G401 (cell line): ENCODE measurements at places on chromosomes 4 and X. TPM values are rescaled to one million over a fixed set of nuclear protein-coding genes. Genes with fewer than 3 reads are reported as not detected.

The ENPP6 gene
- not detected in 2 replicates for total RNA-seq

The VCX3B gene
- 0.92 TPM in 1 of 2 replicates, not detected in the other for total RNA-seq

The ADGRG2 gene
- total RNA-seq: not detected in 2 replicates

The CDKL5 gene
- total RNA-seq: not detected in 2 replicates

GRCh38 chr4:26782168-26782829, 78.3 kb upstream of the STIM2 start:
- DNase-seq: no peak

DNA sequence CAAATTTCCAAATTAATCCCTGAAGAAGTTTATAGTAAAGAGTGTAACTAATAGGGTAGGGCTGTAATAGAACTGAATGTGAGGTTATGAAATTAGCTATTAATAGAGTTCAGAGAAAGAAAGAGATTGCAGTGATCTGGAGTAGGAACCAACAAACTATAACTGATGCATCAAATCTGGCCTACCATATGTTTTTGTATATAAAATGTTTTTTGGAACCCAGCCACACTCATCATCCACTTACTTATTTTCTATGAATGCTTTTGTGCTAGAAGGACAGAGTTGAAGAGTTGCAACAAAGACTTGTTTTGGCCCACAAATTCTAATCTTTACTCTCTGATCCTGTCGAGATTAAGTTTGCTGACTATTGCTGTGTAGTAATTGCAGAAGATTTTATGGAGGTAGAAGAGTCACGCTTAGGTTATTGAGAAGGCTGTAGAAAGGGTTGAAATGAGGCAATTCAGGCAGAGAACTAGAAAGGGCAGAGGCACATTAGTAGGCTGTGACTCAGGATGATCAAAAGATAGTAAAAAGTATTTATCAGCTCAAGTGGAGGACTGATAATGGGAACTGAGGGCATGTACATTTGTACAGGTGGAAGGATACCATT, 298.7 kb upstream of the EMCN start:
- no peak for DNase-seq

DNA sequence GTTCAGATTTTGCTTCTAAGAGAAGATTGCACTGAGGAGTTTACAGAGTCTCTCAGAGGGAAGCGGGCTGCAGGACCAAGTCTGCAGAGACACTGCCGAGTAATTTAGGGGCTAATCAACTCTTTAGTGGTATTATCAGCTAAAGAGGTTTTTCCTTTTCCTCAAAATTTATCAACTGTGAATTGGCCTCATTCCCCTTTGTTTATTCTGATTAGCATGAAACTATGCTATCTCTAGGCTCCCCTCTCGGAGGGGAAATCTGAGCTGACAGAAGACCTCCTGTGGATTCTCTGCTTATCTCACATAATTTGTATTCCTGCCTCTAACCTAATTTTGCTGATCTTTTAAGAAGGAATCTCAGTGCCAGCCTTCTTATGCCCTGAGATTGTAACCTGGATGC, 201.0 kb downstream of the DCTD start:
- DNase-seq: no peak

DNA sequence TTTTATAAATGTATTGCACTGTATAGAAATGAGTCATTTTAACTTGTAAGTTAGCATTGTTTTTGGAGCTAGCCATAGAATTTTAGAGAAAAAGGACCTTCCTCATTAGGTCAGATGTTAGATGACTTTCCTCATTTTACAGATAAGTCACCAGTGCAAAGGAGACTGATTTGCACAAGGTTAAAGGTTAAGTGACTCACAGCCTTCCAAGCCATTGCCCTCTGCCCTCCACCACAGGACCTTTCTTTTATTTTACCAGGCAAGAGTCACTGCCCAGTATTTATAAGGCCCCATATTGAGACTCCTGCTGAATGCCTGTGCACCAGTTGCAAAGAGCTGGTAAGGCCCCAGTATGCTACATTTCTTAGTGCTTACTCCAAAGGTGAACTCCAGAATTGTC, 4.2 kb upstream of the ABCG2 start:
- DNase-seq: peak; percentile 45

DNA sequence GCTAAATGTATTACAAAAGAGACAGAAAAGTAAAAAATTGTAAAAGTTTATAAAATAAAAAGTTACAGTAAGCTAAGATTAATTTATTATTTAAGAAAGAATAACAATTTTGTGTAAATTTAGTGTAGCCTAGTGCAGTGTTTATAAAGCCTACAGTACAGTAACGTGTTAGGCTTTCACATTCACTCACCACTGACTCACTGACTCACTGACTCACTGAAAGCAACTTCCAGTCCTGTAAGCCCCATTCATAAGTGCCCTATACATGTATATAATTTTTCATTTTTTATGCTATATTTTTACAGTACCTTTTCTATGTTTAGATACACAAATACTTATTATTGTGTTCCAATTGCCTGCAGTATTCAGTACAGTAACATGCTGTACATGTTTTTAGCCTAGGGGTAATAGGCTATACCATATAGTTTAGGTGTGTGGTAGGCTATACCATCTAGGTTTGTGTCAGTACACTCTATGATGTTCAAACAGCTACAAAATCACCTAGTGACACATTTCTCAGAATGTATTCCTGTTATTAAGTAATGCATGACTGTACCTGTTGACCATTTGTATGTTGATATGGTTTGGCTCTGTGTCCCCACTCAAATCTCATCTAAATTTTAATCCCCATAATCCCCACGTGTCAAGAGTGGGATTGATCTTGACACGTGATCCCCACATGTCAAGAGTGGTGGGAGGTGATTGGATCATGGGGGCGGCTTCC, 57.9 kb downstream of the CFAP299 start:
- DNase-seq: no peak

DNA sequence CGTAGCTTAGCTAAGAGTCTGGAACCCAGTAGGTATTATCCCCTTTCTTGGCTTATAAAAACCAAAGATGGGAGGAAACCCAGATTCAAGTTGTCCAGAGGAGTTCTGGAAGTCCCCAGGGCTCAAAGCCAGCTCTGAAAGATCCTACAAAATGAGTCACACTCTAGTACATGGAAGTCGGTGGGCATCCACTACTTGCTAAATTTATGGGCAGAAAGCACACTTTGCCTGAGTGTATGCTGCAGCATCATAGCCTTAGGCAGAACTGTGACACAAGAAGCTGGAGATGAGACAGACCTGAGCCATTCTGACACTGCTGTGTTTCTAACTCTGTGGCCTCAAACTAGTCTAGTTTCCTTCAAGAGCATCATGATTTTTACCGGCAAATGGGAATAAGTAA, 429.3 kb downstream of the AFF2 start:
- DNase-seq: no peak

DNA sequence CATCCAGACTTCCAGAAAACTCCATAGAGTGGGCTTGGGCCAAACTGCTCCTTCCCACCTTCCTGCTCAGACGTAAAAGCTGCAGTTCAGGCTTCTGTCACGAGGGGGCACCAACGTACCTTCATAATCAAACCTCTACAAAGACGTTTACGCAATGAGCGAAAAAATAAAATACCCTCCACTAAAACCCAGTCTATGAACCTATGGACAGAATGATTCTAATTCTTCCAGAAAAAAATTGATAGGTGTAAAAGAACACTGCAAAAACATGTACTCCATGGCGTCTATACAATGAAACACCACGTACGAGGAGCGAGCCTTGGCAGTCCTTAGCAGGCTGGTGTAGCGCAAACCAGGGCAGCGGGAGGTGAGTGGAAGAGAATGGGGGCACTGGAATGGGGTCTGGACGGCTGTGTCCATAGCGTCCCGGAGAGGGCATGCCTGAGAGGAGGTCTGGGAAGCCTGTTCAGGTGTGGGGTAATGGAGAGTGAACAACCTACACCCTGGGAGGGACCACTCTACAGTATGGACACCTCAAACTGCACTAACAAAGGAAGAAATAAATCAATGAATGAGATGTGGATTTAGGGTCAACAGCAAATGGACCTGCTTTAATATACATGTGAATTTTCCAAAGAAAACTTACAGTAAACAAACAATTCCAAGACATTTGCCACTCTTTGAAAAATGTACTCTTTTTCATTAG, 14.4 kb upstream of the RAB40A start:
- DNase-seq: peak; percentile 82

GRCh38 chr4:165662341-165662740, 210.7 kb upstream of the TLL1 start:
- no peak for DNase-seq
